ENCODE measurements at places on chromosomes 4 and X.

GRCh38 chrX:87528487-87528886 lies 10.9 kb downstream of the KLHL4 start:
- DNase-seq, result no peak

GRCh38 chrX:67700602-67701001 lies 156.8 kb downstream of the AR start:
- DNase-seq, result no peak

DNA sequence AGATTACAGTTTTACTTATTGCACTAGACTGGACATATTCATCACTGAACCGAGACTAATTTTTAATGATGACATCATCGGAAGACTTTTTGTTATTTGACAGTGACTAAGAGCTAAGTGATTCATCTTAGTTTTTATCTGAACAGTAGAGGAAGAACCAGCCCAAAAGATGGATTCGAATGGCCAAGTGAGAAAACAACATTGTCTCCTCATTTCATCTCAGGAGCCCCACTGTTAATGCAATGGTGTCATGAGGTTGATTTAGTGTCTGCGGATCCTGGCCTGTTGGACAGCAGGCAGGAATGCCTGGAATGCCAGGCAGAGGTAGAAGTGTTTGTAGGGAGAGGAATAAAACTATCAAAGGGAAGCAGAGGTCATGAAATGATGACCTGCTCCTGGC lies 37.8 kb upstream of the HPF1 start:
- no peak for DNase-seq

DNA sequence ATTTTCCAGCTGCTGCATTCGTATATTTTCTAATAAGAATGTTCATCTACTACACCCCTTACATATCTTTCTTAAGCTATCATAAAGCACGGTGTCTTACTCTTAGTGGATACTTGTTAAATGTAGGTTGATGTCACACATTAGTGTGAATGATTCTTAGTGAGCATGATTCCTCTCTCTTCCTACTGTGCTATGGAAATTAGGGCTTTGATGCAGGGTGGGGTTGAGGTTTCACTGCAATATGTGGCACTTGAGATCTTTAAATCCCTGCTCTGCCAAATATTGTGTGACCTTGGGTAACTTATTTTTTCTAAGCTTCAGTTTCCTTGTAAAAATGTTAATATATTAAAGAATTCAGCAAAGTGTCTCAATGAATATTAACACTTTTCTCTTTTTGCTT lies 188.4 kb downstream of the PDGFRA start:
- no peak for DNase-seq

GRCh38 chr4:2574009-2574408 lies 37.6 kb downstream of the FAM193A start:
- DNase-seq, result no peak

- DNase-seq, result no peak
Measured at GRCh38 chr4:113447769-113448168, 313.8 kb downstream of the CAMK2D start.

DNA sequence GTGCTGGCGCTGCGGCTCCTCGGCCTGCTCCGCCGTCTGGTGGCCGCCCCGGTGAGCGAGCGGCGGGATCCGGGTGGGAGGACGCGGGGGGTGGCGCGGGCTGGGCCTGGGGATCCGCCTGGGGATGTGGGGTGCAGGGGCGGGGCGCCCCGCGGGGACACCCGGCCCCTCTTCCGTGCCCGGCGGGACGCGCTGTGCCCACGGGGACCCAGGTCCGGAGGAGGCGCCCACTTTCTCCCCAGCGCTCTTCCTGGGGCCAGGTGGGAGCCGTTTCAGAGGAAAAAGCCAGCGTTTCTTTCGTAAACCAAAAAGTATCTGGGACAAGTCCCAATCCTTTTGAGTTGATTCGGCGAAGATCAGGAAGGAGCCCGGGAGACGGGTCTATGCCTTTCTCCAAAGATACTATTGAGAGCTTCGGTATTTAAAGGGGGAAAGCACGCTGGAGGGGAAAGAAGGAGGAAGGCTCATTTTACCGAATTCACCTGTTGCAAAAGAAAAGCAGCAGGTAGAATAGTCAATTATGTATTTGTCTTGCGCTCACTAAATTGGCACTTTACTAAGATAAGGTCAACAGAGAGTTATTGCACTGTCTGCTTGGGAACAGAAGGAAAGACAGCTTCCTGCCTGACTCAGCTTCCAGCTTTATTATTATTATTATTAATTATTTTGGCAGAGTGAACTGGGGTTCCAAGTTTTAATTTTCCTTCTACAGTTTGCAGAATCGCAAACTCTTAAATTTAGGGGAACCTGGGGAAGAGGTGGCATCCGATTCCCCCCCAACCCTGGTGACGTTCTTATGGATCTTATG lies 81.5 kb upstream of the CD99 start:
- no peak for DNase-seq

DNA sequence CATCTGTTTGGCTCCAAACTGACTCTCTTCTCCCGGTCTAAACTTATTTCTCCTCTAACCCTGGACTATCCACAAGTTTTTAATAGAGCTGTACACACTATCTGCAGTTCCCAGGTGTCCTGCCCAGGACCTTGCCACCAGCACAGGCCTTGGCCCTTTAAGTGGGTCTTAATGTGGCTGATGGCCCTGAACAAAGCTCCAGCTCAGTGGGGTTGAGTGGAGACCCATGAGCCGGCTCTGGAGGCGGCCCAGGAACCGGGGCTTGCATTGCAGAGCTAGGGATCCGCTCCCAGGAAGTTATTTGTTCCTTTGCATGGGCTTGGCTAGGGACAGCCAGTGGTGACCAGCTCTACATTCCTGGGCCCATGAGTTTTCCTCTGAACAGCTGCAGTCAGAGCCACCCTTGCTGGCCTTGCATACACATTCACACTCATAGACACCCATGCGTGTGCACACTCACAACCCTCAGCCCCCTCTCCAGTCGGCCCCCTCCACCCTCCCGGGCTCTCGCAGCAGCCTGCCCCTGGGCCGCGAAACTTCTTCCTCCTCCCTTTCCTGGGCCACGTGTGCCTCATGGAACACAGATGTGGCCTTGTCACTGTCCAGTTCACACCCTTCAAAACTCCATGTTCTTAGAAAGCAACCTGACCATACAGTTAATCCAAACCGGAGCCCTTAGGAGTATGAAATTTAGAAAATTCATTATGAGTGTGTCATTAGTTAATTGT lies 58.2 kb downstream of the GPR143 start:
- no peak for DNase-seq

DNA sequence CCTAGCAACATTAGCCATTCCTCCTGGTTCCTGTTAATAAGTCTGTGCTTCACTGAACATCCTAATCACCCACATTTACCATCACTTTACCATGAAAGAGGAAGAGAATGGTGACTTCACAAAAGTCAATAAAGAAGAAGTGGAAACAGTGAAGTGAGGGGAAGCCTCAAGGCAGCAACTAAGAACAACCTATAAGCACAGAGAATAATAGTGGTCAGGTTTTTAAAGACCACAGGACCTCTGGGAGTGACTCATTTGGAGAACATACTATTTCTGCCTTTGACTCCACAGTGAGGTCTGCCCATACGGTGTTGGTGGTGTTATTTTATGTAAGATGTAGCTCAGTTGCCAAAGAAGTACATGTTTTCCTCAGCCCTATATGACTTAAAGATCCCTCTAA lies 86.0 kb upstream of the TET2 start:
- no peak for DNase-seq

- DNase-seq, result no peak
Measured at GRCh38 chrX:39159921-39160507, 358.8 kb downstream of the MID1IP1 start.

GRCh38 chr4:148261848-148262247 lies 180.4 kb downstream of the NR3C2 start:
- DNase-seq, result no peak

DNA sequence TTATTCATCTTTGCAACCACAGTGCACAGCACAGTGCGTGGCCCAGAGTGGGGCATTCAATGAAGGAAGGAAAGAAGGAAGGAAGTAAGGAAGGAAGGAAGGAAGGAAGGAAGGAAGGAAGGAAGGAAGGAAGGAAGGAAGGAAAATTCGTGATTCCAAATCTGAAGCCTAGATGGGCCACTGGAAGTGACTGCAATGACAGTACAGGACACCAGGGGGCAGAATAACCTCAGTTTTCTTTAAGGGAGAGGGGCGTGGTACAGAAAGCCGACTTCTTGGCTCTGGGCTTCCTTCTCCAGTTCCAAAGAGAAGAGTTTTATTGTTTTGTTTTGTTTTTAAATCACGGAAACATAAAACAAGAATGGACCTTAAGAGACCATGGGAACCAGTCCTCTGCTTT lies 47.8 kb downstream of the APLN start:
- DNase-seq, result peak; percentile 41

- DNase-seq, result no peak
Measured at GRCh38 chrX:52359614-52360232, 9.1 kb upstream of the XAGE2 start.

- DNase-seq, result no peak
Measured at GRCh38 chr4:28675582-28675981, 1814.9 kb downstream of the STIM2 start.

DNA sequence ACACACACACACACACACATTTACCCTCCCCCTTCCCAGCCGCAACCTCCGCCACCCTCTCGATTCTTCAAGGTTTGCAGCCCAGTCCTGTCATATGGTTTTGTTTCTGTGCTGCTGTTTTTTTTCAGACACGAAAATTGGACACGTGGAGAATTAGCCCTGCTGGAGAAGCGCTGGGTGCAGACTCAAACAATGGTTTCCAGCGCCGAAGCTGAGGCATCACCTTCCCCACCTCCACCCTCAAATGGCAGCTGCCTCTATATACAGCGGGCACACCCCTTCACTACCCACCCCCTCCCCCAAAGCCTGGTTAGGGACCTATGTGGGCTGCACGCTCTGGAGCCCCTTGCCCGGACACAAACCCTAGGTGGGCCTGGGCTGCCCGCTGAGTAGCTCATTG lies 87.9 kb downstream of the BCOR start:
- no peak for DNase-seq

DNA sequence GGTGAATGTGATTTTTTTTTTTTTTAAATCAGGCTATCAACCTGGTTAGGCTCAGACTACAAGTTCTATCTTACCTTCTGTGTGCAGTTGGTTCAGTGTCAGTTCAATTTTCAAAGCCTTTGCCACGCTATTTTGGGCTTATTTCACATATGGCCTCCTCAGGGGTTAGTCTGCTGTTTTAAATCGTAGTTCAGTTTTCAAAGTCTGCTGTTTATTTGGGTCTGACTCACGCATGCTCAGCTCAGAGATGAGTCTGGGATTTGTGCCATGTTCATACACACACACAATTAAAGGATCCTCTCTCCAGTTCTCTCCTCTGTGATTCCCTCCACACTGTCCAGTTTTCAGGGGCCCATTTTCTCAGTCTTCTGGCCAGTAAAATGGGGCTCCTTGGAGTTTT lies 32.3 kb upstream of the ZFX start:
- DNase-seq, result no peak

- no peak for DNase-seq
Measured at GRCh38 chrX:31178064-31178768, 106.4 kb upstream of the FTHL17 start.

- no peak for DNase-seq
Measured at GRCh38 chr4:41361794-41362526, 105.2 kb downstream of the UCHL1 start.

GRCh38 chr4:105546086-105546485 lies 6.3 kb upstream of the ARHGEF38 start:
- no peak for DNase-seq

DNA sequence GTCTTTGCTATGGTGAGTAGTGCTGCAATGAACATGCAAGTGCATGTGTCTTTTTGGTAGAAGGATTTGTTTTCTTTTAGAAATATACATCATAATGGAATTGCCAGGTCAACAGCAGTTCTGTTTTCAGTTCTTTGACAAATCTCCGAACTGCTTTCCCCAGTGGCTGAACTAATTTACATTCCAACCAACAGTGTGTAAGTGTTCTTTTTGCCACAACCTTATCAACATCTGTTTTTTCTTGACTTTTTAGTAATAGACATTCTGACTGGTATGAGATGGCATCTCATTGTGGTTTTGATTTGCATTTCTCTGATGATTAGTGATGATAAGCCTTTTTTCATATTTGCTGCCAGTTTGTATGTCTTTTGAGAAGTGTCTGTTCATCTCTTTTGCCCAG lies 406.3 kb downstream of the DTHD1 start:
- no peak for DNase-seq

DNA sequence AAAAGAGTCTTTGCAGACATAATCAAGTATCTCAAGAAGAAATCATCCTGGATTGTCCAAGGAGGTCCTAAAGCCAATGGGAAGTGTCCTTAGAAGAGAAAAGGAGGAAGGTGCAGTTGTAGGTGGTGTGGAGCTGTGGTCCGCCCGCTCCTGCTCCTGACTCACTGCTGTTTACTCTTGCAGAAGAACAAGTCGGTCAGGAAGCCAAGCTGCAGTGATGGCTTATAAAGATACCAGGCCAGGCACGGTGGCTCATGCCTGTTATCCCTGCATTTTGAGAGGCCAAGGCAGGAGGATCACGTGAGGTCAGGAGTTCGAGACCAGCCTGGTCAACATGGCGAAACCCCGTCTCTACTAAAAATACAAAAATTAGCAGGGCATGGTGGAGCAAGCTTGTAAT lies 66.4 kb upstream of the ATP6AP2 start:
- no peak for DNase-seq

DNA sequence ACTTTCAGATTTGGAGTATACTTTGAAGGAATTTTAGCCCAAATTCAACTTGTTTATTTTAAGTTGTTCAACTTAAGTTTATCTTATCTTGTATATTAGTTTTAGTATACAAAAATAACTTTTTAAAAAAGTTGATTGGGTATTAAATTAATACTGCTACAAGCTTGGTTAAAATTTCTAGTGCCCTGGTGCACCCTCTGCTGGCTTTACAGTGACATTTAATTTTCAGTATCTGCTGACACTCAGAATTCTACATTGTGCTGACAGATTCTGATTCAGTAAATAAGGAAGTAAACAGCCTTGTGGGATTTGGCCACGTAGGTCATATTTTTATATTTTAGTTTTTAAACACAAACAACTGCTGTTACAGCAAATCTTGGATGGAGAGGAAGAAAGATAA lies 2.9 kb downstream of the EDA start:
- no peak for DNase-seq

DNA sequence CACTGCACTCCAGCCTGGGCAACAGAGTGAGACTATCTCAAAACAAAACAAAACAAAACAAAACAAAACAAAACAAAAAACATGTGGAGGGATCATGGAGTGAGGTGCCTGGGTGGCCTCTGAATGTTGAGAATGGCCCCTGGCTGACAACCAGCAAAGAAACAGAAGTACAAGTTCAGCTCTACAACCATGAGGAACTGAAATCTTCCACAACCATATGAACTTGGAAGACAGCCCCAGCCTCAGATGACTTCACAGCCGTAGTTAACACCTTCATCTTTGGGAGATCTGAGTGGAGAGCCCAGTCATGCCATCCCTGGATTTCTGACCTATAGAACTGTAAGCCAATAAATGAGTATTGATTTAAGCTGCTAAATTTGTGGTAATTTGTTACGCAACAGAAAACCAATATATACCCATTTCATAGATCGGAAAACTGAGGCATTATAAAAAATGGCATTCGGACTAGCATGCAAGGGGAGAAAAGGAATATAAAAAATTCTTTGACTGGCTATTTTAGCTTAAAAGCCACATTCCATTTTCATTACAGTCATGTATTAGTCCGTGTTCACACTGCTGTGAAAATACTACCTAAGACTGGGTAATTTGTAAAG lies 138.7 kb upstream of the RAPGEF2 start:
- DNase-seq, result no peak
